SHP77 (cell line): ENCODE measurements at places on chromosomes 6 and 20.

GRCh38 chr6:75952128-75952527 is 120.3 kb downstream of the IMPG1 start:
- DNase-seq: no peak

DNA sequence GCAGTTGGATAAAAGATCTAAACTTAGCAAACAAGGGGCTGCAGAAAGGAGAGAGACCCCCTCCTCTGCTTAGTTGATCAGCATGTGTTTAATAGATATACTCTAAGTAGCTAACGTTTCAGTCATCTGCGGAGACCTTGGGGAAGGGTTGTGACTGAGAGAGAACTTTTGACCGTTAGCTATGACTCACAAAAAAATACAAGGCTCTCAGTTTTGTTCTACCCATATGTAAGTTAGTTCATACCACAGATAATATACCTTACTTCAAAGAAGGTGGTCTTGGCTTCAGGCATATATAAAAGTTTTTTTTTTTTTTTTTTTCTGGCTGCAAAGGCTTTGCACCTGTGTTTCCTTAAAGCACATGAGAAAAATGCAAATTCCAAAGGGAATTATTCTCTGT is 258.9 kb downstream of the GJA1 start:
- no peak for DNase-seq

- DNase-seq: no peak
Observed at GRCh38 chr20:10984913-10985312, 311.1 kb upstream of the JAG1 start.

GRCh38 chr6:148144917-148145521 is 197.6 kb upstream of the SASH1 start:
- peak; percentile 72 for DNase-seq

DNA sequence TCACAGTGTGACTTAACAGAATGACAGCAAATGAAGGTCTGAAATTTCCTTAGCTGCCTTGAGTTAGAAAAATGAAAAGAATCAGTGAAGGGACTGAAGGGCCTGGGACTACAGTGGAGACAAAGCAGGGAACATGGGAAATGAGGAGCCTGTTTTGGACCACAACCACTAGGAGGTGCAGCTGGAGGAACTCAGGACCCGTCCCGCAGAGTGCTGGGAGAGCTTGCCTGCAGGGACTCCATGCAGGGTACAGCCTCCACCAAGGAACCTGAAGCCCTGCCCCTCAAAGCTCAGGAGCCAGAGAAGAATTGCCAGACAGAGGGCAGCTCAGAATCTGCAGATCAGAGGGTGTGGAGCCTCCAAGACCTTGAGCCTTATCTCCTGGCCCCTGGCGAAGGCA is 50.7 kb downstream of the LRFN2 start:
- DNase-seq: no peak

GRCh38 chr6:91465393-91465792 is 878.5 kb upstream of the MAP3K7 start:
- DNase-seq: no peak

DNA sequence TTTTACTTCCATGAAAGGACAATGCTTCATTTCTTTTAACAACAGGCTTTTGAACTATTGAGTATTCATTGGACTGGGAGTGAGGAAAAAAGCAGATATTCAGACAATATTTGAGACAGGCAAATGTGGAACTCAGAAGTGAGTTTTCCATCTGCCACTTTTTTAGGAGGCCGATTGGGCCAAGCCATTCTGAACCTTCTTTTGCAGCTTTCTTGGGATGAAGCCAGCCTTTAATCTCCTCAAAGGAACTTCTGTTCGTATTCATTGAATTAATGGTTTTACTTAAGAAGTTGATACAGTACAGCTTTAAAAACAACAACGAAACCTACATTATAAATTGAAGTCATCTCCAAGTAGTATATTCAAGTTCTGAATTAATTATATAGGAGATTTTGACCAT is 187.1 kb upstream of the RNF217 start:
- no peak for DNase-seq

GRCh38 chr6:36964349-36964748 is 9.8 kb downstream of the PI16 start:
- DNase-seq: no peak

- no peak for DNase-seq
Observed at GRCh38 chr20:542777-543368, 717 bp downstream of the CSNK2A1 start.

GRCh38 chr6:130895516-130895915 is 68.3 kb downstream of the SMLR1 start:
- DNase-seq: no peak

DNA sequence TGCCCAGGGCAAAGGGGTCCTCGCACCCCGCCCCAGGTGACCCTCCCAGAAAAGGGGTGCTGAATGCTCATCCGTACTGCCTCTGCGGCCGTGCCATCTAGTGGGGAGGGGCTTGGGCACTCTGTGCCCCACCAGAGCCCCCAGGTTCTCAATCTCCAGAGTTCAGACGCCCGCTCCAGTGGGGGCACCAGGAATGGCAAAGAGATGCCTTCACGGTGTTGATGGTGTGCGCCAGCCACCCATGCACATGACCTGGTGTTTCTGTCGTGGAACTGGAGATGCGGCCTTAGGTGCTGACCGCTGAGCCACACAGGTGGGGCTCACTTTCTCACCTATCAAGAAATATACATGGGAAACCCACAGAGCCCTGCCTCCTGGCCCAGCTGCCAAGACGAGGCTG is 30.8 kb downstream of the GNAS-AS1 start:
- no peak for DNase-seq

- peak; percentile 79 for DNase-seq
Observed at GRCh38 chr6:101397199-101397598, 3.7 kb downstream of the GRIK2 start.

DNA sequence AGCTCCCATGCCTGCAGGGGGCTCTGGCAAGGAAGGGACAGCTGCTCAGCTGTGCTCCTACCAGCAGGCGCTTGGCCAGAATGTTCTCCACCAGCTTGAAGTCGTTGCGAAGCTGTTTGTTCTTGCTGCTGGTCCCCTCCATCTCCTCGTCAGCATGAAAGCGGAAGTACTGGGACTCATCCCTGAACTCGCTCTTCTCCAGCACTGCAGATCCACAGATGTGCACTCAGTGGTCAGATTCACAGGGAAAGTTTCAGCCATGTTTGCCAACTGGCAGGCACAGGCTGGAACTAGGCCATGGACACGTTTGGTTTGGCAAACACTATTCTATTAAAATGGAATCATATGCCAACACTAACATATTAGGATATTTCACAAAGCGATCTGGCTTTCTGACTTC is 167.9 kb downstream of the PREX1 start:
- DNase-seq: no peak

DNA sequence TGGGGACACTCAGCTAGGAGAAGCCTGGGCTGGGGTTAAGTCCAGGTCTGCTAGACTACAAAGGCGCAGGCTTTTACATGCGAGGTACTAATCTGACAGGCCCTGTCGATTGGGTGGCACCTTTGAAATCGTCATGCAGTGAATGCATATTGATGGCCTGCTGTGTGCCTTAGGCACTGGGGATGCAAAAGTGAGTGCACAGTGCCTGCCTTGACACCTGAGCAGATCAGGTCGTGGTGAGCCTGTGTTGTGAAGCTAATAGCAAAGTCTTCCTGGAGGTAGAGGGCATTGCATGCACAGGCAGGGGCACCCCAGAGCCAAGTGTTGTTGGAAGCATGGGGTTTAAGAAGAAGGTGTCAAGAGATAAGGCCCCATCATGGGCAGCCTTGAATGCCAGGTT is 16.9 kb downstream of the LRRC1 start:
- no peak for DNase-seq

DNA sequence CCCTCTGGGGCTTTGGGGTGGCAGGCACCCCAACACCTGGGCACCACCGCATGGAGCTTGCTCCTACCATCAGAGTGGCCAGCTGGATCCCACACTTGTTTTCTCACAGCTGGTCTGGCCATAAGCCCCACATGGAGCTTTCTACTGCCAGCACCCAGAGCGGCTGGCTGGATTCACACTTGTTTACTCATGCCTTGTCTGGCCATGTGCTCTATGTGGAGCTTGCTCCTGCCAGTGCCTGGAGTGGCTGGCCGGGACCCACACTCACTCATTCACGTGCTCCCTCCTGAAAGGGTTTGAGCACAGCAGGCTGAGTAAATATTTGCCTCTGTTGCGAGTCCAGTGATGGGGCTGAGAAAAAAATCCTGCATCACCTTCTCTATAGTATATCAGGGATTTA is 487.0 kb downstream of the CD109 start:
- peak; percentile 83 for DNase-seq

- no peak for DNase-seq
Observed at GRCh38 chr6:52381249-52381648, 19.3 kb downstream of the PAQR8 start.

DNA sequence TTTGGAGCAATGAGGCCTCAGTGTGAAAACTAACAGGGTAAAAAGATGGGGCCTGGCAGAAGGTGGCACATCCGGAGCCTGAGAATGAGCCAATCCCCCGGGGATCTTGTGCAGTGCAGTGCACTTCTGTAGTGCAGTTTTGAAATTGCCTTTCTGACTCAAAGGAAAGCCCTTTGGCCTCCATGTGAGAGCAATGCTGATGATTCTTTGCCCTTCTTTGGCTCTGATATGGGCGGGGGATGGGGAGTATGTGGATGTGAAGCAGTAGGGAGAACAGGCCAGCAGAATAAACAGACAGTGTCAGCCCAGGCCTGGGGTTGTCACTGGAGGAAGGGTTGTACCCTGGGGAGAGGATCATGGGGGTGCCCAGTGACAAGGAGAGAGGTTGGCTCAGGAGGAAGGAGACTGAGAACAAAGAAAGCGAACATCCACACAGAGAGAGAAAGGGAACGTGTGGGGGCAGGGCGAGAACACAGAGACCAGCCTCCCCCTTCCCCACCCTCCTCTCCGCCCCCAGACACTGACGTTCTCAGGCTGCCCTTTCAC is 351.2 kb downstream of the CDC5L start:
- no peak for DNase-seq

GRCh38 chr6:165117806-165118205 is 191.6 kb downstream of the C6orf118 start:
- DNase-seq: no peak

- DNase-seq: no peak
Observed at GRCh38 chr6:35396991-35397390, 54.6 kb downstream of the PPARD start.

DNA sequence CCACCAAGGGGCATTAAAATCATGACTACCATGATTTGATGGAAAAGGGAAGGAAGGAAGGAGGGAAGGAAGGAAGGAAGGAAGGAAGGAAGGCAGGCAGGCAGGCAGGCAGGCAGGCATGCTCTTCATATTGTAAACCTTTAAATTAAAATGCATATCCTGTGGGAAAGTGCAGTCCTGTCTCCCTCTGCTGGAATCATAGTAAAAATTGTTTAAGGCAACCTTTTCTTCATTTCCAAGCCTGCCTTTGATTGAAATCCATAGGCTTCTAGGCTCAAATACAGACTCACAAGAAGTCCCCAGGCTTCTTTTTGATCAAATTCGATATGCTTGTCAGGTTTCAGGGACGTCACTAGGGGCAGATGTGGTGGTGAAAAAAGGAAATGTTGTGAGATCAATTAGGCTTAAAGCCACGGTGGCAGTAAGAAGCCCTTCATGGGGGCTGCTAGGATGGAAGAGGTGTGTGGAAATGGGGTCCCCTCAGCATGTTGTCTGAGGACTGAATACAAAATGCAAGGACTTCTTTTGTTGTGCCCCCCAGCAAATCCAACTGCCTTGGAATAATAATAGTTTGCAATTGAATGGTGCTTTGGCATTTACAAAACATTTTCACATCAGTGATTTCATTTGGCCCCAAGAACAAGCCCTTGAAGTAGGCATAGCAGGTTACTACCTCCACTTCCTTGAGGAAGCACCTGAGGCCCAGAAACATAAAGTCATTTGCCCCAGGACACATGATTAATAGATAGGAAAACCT is 25.6 kb upstream of the GABRR1 start:
- peak; percentile 65 for DNase-seq

DNA sequence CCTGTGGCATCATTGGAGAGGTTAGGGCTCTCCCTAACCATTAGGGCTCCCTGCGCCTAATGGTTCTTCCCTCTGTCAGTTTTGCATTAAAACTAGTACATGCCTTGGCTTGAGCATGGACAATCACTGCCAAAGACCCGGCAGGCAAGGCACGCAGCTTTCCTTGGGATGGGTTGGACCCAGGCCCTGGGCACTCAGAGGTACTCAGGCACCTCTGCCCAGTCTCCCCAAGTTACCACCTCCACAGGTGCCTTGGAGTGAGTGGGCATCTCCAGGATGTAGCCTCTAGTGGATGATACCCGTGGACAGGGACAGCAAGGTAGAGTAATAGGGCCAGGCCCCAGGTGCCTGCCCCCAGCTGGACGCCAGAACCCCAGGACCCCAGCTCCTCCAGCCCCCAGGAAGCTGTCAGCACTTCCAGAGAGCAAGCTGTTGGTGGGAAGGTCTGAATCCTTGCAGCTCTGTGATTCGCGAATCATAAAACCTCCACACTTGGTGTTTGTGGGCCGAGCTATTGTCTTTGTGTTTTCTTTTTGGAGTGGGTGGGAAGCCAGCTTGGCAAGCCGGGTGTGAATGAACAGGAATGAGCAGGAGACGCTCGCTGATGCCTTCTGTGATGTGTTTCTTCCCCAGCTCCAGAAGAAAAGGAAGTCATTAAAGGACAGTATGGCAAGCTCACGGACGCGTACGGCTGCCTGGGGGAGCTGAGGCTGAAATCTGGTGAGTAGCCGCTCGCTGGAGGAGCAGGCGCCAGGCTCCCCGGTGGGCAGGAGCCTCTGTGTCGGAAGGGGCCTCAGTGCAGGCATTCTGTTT is 35.1 kb downstream of the SYNJ2 start:
- no peak for DNase-seq

- no peak for DNase-seq
Observed at GRCh38 chr20:48483334-48484066, 344.3 kb downstream of the PREX1 start.

DNA sequence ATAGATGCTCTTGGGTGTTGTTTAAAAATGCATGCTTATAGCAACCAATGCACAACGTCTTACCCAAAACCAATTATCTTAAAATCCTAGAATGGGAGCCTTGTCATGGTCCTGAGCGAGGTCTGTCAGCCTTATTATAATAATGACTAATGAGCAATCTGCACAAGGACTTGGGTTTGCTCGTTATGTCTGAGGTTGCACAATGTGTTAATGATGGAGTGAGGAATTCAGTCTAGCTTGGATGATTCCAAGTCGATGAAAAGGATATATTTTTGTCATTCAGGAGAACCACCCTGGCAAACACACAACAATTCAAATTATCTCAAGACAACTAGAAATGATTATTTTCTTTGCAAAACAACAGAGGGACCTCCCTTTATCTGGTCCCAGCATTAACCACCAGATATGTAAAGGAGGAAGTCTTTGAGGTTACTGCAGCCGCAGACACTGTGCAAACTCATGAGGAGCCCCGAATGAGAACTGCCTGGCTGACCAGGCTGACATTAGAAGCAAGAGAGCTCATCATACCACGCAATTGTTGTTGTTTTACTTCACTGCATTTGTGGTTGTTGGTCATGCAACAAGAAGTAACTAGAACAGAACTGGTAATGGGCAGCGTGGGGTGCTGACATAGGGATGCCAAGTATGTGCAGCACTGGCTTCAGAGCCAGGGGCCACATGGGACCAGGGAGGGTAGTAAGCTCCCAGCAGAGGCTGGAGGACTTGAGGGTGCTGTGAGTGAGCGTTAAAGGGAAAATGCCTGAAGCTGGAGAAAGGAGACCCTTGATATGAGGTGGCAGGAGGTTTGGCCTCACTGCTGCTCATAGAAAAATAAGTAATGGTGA is 488.3 kb downstream of the CDH26 start:
- no peak for DNase-seq
